Urothelium cell line (cell line): ENCODE measurements at places on chromosomes 13 and 19.

GRCh38 chr13:44140888-44141724 is 232.5 kb upstream of the SERP2 start:
- no peak for DNase-seq

DNA sequence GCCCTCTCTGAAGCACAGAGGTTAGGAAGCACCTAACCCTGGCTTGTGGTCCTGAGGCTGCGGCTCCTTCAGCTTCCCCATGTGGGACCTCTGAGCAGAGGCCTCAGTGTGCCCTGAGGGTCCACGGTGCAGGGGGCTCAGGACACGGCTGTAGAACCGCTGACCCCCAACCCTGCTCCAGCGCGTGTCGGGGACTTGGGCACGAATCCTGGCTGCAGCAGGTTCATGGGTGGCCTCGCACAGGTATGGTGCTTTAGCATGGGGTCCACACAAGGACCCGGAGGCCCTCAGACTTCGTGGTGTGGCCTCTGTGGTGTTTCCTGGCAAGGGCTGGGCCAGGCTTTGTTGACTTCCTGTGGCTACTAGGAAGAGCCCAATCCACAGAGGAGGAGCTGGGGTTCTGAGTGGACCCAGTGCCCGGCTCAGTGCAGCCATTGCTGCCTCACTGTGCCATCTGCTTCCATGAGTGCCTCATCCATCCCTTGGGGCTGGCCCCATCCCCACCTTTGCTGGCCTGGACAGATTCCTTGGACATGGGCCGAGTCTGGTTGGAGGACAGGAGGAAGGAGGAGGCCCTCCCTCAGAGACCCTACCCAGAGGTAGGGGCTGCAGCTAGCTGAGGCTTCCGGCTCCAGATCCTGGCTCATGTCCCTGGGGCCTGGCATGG is 24.5 kb downstream of the ZBTB7A start:
- DNase-seq: no peak

DNA sequence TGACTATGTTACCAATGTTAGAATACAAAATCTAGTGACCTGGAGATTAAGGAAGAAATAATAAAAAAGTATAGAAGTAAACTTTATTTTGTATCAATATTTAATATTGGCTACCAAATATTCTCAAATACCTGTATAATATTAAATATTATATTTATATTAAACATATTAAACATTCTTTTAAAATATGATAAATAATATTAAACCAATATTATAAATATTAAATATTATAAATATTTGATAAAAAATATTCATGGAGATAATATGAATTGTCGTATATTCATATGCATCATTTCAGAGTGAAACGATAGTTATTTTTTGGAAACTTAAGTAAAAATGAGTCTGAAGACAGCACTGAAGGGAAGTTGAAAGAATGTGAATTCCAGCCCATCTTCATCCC is 571.2 kb upstream of the KLF12 start:
- DNase-seq: no peak

DNA sequence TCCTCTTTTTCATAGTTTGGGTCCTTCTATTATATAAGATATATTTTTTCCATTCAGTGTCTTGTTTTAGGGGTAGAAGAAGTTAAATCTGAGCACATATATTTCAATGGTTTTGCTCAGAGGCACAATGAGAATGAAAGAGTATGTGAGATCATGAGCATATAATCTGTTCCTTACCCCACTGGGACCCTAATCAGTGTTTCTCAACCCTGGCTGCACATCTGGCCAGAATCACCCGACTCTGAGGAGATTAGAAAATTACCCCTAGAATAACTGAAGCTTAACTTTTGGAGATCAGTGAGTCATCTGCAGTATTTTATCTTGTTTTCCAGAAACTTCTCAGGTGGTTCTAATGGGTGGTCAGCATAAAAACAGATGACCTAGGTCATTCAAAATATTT is 782 bp downstream of the CYSLTR2 start:
- no peak for DNase-seq

GRCh38 chr13:19882231-19882630 is 18.8 kb upstream of the ZMYM5 start:
- no peak for DNase-seq

GRCh38 chr13:99007414-99007986 is 29.6 kb upstream of the DOCK9 start:
- no peak for DNase-seq

- no peak for DNase-seq
Measured at GRCh38 chr13:114225610-114226009, 9.1 kb upstream of the CDC16 start.

GRCh38 chr19:9863759-9864158 is 28.6 kb downstream of the PIN1 start:
- DNase-seq: no peak

DNA sequence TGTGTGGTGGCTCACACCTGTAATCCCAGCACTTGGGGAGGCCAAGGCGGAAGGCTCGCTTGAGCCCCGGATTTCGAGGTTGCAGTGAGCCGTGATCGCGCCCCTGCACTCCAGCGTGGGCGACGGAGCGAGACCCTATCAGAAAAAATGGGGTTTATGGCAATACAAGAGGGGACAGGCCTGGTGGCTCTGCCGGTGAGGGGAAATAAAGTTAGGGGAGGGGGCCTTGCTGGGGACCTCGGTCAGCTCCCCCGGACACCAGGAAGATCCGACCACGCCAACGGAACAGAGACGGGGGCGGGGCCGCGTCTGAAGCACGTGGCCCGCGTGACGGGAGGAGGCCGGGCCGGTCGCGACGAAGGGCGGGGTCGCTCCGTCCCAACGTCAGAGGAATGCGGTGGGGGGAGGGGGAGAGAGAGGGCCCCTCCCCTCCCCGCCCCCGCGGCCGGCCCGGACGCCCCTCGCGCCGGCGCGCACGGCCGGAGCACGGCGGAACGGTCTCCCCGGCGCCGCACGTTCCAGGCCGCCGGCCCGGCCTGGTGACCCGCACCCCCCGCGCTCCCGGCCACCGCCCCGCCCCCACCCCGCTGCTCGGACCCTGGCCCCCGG is 1.9 kb upstream of the HNRNPL start:
- DNase-seq: peak; percentile 92

- DNase-seq: no peak
Measured at GRCh38 chr19:33201886-33202545, 7.9 kb downstream of the LRP3 start.

DNA sequence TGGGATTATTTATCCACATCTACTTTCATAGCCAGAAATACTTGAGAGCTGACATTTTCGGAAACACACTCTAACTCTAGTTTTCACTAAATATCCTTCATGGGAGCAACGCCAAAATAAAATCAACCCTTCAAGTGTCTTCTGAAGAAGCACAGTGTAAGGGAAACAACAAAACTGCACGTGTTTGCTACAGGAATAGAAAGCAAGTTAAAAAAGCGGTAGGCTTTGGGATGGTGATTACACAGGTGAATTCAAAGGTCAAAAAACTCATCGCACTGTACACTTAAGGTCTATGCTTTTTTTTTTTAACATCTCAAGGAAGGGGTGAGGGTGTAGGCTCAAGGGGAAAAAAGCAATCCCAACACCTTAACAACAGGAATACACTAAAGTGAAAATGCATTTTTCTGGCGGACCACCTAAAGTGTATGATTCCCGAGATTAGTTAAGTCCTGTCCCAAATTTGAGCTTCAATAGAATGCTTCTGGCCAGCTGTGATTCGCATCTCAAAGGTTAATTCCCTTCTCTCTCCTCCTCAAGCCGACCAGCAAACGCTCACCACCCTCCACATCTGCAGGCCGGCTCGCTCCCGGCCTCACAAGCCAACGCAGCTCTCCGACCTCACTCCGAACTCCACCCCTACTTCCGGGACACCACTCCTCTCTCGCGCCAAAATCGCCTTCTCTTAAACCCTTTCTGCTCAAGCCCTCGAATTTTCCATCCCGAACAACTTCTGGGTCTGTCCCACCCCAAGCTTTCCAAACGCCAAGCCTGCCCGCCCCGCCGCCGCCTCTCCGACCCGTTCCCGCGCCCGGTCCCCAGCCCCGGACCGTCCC is 1.1 kb downstream of the ARGLU1 start:
- DNase-seq: peak; percentile 49

- DNase-seq: no peak
Measured at GRCh38 chr19:1409204-1410005, 2.0 kb downstream of the DAZAP1 start.

GRCh38 chr13:32385410-32385809 is 42.5 kb downstream of the N4BP2L1 start:
- DNase-seq: no peak

GRCh38 chr13:30863796-30864195 is 42.3 kb upstream of the MEDAG start:
- no peak for DNase-seq

DNA sequence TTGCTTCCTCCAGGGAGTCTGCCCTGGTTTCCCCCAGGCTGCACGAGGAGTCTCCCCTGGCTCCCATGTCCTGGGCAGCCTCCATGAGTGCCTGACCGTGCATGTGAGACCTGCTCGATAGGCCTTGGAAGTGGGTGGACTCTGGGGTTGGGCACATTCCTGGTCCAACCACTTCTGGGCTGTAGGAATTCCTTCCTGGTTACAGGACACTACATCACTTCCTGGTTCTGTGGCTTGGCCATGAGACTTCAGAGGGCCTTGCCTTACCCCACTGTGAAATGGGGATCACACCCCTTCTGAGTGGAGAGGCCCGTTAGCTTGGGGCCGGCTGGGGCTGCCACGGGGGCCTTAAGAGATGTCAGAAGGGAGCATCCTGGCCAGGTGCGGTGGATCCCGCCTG is 4.0 kb upstream of the ZNF628 start:
- peak; percentile 71 for DNase-seq

DNA sequence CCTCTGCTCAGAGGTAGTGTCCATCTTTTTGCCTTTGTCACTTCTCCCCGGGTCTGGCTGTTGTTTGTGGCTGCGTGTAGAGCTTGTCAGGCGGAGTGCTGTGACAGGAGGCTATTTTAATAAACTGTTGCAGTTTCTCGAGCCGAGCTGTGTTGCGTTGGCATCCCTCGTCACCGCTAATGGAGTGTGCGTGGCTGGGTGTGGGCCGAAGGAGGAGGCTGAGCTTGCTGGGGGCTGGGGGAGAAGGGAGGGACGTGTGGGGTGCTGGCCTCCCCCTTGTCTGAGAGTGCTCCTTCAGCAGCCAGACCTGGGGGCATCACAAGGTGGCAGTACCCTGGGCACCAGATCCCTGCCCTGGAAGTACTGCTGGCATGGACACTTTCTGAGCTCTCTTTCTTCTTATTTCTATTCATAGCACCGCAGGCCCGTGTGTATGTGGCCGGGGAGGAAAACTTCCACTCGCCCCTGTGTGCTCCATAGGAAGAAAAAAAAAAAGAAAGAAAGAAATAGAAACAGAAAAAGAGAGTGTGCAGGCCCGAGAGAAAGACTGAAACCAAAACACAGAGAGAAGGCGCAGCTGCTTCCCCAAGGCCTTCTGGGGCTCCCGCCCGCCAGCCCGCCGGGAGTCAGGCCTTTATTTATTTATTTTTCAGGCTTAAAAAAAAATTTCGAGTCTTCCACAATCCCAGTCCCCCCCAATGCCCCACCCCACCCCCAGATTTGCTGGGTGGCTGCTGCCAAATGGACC is 27.0 kb downstream of the NFIX start:
- DNase-seq: no peak

- peak; percentile 22 for DNase-seq
Measured at GRCh38 chr19:52237771-52238400, 31.5 kb upstream of the ZNF766 start.

DNA sequence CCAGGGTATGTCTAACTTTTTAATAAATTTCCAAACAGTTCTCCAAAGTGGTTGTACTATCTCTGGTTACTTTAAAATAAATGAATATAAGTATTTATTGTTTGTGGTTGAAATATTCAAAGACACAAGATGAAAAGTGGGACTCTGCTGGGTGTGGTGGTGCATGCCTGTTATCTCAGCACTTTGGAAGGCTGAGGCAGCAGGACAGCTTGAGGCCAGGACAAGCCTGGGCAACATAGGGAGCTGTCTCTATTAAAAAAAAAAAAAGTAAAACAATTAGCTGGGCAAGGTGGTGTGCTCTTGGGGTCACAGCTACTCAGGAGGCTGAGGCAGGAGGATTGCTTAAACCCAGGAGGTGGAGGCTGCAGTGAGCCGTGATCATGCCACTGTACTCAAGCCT is 10.4 kb downstream of the PNMA8A start:
- DNase-seq: no peak

GRCh38 chr13:44078806-44079376 is 199.2 kb downstream of the LACC1 start:
- DNase-seq: no peak

GRCh38 chr19:33248954-33249613 is 23.4 kb upstream of the SLC7A10 start:
- peak; percentile 52 for DNase-seq

DNA sequence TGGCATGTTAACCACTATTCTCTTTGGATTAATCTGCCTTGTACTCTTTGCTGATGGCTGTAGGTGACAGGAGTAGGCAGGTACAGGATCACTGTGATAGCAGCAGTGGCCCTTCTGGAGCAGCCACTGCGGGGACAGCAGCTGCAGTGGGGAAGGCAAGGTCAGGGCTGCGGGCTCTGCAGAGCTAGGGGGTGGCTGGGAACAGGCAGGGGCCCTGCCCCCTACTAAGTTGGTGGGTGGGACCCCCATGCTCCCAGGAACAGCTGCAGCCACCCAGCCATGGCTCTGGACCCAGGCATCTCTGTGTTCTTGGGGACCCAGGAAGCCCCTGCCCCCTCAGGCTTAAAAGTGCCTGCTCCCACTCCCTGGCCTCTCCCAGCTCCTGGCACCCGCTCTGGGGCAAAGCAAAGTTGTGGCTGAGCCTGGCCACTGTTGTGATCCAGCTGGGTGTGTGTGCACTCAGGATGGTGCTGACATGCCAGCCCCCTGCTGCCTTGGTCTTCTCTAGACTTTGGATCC is 302.4 kb downstream of the PCDH20 start:
- DNase-seq: no peak

- no peak for DNase-seq
Measured at GRCh38 chr13:48296528-48296927, 7.0 kb upstream of the RB1 start.

GRCh38 chr13:39052944-39053343 is 14.7 kb downstream of the NHLRC3 start:
- DNase-seq: no peak

GRCh38 chr13:33217256-33217655 is 68.3 kb downstream of the STARD13 start:
- no peak for DNase-seq
